ENCODE measurements at places on chromosomes 2 and 18.

GRCh38 chr2:196487417-196487816 is 152.1 kb upstream of the CCDC150 start:
- DNase-seq = no peak

DNA sequence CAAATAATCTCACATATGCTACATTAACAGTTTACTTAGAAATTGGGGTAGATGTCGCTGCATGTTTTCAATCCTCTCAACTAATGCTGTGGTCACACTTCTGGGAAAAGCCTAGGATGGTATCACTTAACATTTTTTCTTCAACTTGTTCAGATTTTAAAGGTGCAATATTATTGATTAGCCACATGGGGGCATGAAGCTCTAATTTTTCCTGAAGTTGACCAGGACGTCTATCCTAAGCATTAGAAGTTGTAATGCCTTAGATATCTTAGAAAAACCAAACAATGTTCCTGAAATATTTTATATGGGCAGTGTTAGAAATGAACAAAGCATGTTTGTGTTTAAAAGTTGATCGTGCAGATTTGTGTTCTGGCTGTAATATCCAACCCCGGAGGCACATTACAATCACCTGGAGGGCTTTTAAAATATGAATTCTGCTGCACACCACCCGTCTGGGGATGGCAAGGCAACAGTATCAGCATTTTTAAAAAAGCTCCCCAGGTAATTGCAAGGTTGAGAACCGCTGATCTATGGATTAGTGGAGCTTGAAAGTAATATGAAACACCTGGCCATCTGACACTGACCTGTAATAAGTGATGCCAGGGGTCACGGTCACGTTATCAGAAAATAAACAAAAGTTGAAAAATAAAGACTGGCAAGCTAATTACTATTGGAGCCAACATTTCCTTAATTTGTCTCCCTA is 100.5 kb upstream of the LMAN1 start:
- DNase-seq = no peak

GRCh38 chr2:172009823-172010222 is 10.1 kb downstream of the METAP1D start:
- DNase-seq = no peak

DNA sequence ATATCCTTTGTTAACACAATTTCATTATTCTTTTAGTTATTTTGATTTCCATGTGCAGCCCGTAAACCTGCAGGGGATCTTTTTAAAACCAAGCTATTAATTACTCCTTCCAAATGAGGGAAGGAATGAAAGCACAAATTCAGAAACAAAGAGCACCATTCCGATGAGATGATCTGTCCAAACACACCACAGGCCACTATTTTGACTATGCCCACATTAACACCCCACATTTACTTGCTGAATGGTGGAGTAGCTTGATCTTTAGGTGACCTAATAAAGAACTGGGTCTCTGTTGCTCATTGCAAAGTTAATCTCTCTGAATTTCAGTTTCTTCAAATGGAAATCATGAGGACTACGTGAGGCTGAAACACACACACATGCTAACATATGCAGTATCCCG is 218.0 kb downstream of the IRS1 start:
- DNase-seq = no peak

GRCh38 chr2:157789933-157790511 is 86.1 kb downstream of the ACVR1 start:
- DNase-seq = no peak

GRCh38 chr2:234324116-234324515 is 172.8 kb downstream of the ARL4C start:
- DNase-seq = peak; percentile 40

- no peak for DNase-seq
Measured at GRCh38 chr2:4130651-4131050, 427.3 kb downstream of the DCDC2C start.

- no peak for DNase-seq
Measured at GRCh38 chr2:30894498-30895119, 87.4 kb upstream of the CAPN13 start.

GRCh38 chr18:31942291-31942998 is 483 bp downstream of the TRAPPC8 start:
- no peak for DNase-seq

DNA sequence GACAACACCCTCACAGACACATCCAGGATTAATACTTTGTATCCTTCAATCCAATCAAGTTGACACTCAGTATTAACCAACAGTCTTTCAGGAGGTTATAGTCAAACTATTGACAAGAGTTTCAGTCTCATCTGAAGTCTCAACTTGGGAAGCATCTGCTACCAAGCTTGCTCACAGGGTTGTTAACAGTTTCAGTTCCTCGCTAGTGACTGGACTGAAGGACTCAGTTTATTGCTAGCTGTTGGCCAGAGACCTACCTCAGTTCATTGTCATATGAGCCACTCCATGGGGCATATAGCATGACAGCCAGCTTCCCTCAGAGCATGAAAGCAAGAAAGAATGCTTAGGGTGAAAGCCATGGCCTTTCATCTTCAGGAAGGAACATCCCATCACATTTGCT is 228.6 kb downstream of the EPHA4 start:
- no peak for DNase-seq

DNA sequence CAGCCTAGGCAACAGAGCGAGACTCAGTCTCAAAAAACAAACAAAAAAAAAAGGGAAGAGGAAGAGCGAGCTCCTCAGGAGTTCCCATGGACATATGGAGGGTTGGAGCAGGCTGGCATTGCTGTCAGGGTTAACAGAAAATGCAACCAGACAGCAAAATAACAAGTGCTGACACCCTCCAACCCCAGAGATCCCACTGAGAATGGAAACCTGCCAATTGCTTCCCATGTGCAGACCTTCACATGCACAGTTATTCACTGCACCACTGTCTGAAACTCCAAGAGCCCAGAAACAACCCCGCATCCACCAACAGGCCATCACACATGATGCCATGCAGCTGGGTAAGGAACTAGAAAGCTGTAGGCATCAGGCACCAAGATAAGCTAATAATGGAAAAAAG is 43.5 kb downstream of the TFCP2L1 start:
- DNase-seq = no peak

DNA sequence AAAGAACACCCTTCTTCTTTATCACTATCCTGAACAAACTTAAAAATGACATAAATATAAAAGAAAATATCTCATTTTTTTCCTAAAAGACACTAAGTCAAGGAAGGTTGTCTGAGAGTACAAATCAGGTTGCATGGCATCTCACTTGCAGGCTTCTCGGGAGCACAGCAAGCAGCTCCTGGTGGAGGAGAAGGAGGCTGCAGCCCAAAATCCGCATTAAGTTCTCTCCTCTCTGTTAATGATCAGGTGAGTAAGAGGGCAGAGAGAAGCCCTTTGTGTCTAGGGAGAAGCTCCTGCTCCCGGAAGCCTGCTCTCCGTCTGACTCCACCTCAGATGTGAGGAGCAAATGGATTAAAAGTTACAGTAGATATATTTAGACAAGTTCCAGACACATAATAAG is 35.0 kb upstream of the DOK6 start:
- DNase-seq = no peak

Measured in occipital lobe (tissue), 3 donors.